ENCODE measurements at places on chromosomes 11 and 22. TPM values are rescaled to one million over a fixed set of nuclear protein-coding genes. Genes with fewer than 3 reads are reported as not detected.

PARVG gene
- total RNA-seq, result 0.11 TPM

ST14 gene
- not detected for total RNA-seq

ROBO4 gene
- total RNA-seq, result 181 TPM

HSPB2 gene
- total RNA-seq, result not detected

NCF4 gene
- total RNA-seq, result not detected

CRYAB gene
- total RNA-seq, result 0.33 TPM

LSP1 gene
- total RNA-seq, result 0.11 TPM

SESN3 gene
- 28.6 TPM for total RNA-seq

KCNQ1 gene
- total RNA-seq, result 0.34 TPM

FAM181B gene
- total RNA-seq, result not detected

STK33 gene
- 1.4 TPM for total RNA-seq

TRIM49 gene
- not detected for total RNA-seq

USH1C gene
- total RNA-seq, result not detected

SLC25A18 gene
- not detected for total RNA-seq

WEE1 gene
- 10.3 TPM for total RNA-seq

SNX32 gene
- 0.52 TPM for total RNA-seq

GAB4 gene
- total RNA-seq, result not detected

OR52N4 gene
- not detected for total RNA-seq

OR4P4 gene
- total RNA-seq, result not detected

CCDC188 gene
- total RNA-seq, result 5.2 TPM

BDNF gene
- 0.33 TPM for total RNA-seq

PTPRJ gene
- total RNA-seq, result 0.09 TPM

IGLL1 gene
- not detected for total RNA-seq

CTSF gene
- 39.6 TPM for total RNA-seq

LGALS12 gene
- not detected for total RNA-seq

YPEL1 gene
- 4.0 TPM for total RNA-seq

CREBZF gene
- total RNA-seq, result 31.4 TPM

TMEM121B gene
- under 0.01 TPM for total RNA-seq

PDE2A gene
- total RNA-seq, result 369 TPM

CBX6 gene
- total RNA-seq, result 12.0 TPM

INPP5J gene
- 0.09 TPM for total RNA-seq

DAGLA gene
- total RNA-seq, result 1.7 TPM

Data from dermis lymphatic vessel endothelial cell (primary cell).